Karpas-422 (cell line): ENCODE measurements at places on chromosomes 16 and 17.

GRCh38 chr16:21097151-21097550 lies 53.5 kb downstream of the DNAH3 start:
- no peak for DNase-seq

- DNase-seq = no peak
Observed at GRCh38 chr17:7207120-7208001, 12.3 kb downstream of the DLG4 start.

GRCh38 chr16:85983064-85983463 lies 84.1 kb downstream of the IRF8 start:
- no peak for DNase-seq

DNA sequence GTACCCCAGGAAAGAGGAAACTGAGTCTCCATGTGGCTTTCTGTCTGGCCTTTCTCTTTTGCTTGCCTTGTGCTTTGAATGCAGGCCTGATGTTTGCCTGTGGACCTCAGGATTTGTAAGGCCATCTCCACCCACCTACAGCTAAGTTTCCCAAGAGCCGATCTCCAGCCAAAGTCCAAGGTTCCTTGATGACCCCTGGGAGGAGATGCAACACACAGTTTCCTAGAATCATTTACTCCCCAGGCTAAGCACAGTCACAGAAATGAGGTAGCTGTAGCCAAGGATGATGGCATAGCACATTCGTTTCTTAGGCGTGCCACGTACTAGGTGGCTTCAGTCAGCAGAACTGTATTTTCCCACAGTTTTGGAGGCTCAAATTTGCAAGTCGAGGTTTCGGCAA lies 595.4 kb downstream of the MAF start:
- no peak for DNase-seq

DNA sequence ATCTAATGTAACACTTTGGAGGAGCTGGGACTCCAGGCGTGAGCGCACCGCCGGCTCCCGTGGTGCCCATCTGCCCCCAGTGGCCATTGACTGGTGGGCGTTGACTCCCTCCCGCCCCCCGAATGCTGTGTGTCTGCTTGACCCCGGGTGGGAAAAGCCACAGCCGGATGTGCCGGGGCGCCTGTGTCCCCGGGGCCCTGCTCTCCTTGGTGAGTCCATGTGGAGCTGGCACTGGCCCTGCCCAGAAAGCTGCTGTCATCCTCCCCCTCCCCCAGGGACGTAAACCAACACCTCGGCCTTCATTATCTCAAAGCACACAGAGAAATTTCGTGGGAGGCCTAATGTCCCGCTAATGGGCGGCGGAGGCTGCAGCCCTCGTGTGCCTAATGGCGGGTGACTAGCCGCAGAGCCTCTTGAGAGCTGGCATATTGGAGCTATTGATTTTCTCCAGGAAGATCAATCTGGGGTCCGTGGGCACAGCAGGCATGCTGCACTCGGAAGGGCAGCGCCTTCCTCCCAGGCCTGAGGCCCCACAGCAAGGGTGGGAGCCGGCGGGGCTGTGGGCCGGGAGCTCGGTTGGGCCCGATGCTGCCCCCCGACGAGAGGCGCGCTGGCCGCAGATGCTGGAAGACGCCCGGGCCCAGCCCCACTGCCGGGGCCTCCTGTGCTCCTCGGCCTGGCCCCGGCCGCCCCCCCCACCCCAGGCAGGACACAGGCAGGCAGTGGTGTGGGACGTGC lies 4.0 kb upstream of the PERCC1 start:
- no peak for DNase-seq

DNA sequence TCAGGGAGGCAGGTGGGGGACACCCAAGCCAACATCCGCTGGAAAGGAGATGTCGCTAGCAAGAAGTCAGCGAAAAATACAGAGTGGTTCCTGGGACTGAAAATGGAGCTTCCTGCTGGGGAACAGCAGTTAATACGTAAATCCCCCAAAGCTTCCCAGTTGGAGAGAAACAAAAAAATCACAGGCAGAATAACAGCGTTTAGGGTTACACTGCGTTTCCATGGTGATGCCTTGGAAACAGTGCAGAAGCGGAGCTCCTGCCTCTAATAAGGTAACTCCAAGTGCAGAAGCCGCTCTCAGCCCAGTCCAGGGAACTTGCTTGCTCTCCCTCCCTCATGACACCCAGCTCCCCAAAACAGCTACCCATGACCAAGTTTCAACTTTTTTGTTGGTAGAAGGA lies 73.4 kb downstream of the PLD6 start:
- no peak for DNase-seq

DNA sequence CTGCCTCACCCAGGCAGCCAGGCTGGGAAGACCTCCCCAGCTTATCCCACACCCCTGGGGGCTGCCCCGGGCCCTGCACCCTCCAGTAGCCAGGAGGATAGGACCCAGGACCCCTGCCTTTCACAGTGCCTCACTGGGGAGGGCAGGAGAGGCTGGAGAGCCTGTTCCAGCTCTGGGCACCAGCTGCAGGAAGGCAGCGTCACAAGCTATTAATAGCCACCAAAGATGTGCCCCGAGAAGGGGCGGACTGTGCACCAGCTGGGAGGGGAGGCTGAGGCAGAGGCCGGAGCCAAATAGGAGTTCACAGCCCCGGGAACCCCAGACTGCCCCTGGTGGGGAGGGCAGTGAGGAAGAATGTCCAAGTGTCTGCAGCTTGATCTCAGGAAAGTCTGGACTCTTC lies 8.8 kb downstream of the SBK1 start:
- no peak for DNase-seq

- DNase-seq = no peak
Observed at GRCh38 chr16:81716478-81717225, 62.4 kb upstream of the PLCG2 start.

DNA sequence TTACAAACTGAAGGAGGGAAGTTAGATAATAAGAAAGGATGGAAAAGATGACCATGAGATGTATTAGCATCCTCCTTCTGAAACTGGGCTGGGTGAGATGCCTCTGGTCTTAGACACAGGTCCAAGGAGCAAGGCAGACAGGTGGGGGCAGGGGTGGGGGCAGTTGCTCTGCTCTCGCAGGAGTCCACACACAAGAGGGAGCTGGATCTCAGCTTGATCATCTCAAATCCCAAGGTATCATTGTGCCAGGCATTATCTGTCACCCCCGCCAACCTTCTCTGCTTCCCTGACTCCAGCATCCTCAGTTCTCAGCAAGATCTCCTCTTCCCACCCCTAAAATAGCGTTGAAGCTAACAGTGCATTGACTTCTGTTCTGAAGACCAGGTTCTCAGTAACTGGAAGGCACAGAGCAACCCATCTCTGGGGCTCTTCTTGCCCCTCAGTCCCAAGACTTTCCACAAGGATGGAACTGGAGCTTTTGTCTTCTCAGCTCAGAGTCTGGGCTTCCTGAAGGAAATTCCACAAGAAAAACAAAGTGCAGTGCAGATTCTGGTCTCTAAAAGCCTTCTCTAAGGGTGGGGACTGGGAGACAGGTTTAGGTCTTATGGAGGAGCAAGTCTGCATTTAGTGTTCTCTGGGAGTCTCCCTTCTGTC lies 1.6 kb downstream of the FLOT2 start:
- no peak for DNase-seq

GRCh38 chr17:2401426-2402221 lies 764 bp upstream of the MNT start:
- DNase-seq = peak; percentile 99

DNA sequence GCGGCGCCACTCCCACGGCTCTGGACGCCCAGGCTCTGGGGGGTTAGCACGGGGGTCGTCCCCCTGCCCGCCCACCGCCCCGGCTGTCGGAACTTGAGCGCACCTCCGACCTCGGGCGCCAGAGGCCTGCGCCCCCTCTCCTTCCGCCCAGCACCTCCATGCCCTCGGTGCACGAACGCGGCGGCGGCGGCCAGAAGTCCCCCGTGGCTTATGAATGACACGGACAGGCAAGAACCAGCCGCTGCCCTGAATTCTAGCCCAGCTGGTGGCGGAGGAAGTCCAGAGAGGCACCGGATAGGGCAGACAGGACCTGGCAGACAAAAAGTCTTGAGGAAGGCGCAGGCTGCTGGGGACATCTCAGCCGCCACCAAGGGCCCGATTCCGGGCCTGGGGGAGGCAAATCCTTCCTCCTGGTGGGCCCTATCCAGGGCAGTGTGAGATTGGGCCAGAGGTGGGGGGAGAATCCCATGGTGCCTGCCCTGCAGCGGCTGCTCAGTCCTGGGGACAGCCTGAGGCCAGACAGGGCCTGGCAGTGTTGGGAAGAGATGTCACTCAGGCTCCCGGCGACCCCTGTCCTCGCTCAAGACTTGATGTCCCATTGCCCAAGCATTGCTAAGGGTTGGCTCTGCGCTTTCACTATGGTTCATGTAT lies 897 bp upstream of the CYGB start:
- DNase-seq = no peak

DNA sequence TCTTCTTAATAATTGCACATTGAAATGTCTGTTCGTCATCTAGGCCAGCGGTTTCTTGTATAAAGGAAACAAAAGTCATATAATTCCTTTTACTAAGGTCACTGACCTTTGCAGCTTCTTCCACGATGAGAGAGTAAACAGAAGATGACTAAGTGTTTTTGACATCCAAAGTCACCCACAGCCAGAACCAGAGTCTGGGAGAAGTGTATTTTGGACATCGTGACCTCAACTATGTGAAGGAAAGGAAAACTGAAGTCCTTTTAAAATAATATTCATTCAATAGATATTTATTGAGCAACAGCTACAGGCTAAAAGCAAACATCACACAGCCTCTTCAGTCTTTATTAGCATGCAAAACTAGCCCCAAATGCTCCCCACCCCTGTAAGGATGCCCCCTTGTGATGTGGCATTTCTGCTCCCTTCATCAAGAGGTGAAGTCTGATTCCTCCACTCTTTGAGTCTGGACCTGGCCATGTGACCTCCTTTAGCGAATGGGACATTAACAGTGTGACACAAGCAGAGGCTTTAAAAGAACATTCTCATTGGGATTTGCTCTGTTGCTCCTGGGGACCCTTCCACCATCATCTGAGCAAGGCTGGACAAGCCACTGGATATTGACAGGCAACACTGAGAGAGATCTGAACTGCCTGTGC lies 8.1 kb upstream of the PMP22 start:
- DNase-seq = no peak

DNA sequence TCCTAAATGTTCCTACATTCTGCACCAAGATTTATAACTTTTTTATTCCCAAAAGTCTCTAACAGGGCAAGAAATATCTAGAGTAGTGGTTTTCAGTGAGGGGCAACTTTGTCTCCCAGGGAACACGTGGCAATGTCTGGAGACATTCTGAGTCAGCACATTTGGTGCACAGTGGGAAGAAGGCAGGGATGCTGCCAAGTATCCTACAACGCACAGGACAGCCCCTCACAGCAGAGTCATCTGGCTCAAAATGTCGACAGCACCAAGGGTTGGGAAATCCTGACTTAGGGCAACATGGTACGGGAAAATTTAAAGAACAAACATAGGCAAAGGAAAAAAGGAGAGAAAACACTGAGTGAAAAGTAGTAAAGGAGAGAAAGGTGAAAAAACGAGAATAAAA lies 61.8 kb downstream of the SMG6 start:
- peak; percentile 19 for DNase-seq

DNA sequence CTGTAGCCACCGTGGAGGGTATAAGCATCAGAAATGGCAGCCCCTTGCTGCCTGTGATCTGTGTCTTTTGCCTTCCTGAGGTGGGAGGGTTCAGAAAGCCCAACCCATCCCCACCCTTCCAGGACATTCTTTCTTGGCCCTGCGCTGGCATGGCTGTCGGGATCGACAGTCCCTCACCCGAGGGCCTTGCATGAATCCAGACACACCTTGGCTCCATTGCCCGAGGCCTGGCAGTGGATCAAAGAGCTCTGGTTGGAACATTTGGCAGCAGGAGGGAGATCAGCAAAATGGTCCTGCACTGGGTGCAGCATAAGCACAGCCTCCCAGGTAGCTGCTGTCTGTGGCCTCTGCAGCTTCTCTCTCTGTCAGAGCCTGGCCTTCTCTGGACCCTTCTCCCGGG lies 246.6 kb upstream of the MAF start:
- no peak for DNase-seq

DNA sequence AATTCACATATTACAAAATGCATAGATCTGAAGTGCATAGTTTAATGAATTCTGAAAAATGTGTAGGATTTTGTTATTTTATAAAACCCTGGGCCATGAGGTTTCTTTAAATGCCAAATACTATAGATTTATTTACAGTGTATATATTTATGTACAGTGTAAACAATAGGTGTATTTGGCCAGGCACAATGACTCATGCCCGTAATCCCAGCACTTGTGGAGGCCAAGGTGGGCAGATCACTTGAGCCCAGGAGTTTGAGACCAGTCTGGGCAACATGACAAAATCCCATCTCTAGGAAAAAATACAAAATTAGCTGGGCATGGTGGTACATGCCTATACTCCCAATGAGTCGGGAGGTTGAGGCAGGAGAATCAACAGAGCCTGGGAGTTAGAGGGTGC lies 249.4 kb downstream of the PRKCA start:
- DNase-seq = no peak

DNA sequence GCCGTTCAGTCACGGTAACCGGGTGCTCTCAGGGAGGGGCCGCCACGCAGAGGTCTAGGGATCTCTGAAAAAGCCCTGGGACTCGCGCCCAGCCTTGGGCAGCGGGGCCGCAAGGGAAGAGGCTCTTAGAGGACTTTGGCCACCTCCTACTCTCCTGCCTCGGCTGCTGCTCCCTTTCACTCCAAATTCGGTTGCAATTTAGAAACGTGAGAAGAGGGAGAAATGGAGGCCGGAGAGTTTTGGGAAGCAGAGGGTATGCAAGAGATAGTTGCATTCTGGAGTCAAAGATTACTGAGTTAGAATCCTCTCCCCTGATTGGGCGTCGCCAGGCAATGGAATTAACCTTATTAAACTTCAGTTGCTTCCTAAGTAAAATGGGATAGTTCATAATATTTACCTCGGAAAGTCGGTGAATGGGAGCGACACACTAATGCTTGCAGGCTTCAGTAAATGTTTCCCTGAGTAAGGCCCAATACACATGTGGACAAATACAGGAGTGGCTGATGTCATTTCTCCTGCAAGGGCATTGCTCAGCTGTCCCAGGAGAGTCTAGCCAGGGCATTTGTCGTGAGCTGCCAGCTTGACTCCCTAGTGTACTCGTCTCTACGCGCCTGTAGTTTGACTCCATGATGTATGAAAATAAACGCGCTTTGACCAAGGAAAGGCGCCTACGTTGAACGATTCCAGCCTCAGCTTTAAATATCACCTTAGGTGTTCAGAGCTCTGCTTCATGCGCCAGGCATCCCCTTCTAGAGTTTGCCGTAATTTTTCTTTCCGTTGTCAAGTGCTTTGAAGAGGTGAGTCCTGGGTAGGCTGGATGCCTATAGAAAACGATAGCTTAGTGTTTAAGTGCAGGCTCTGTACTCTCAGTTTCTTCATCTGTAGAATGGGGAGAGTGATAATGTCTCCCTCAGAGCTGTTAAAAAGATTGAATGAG lies 667 bp downstream of the OGFOD1 start:
- DNase-seq = peak; percentile 74

- no peak for DNase-seq
Observed at GRCh38 chr17:8776248-8776647, 17.9 kb upstream of the SPDYE4 start.

GRCh38 chr17:62219221-62219899 lies 154.3 kb upstream of the MED13 start:
- DNase-seq = no peak

DNA sequence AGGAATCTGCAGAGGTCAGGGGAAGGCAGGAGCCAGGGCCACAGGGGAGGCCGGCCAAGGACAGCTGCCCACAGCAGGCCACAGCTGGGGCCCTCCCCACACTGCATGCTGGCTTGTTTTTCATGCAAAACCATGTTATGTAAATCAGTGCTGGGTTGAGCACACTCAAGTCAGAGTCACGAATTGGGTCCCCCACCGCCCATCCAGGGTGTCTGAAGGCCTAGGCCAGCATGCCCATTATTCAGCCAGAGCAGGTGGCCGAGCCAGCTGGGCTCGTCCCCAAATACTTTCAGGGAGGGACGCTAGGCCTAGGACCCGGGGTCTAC lies 51.2 kb upstream of the TOB1 start:
- DNase-seq = no peak
